ENCODE measurements at places on chromosomes 1 and 21. TPM values are rescaled to one million over a fixed set of nuclear protein-coding genes. Genes with fewer than 3 reads are reported as not detected.

The FCGR2B gene
- total RNA-seq, result not detected

The CAMTA1 gene
- 63.1 TPM for total RNA-seq

The OR6K3 gene
- not detected for total RNA-seq

The CACNA1S gene
- total RNA-seq, result not detected

The S100A5 gene
- 0.26 TPM for total RNA-seq

The IGSF3 gene
- total RNA-seq, result 0.53 TPM

The LIN28A gene
- total RNA-seq, result not detected

The ESPN gene
- not detected for total RNA-seq
